Tibial nerve (tissue), 4 donors: ENCODE measurements at places on chromosomes 16 and 17.
A peak's percentile ranks its signal among the peaks of the same experiment; 100 is the strongest.

- no peak for DNase-seq
These were observed 933.4 kb downstream of the KCNJ2 start for GRCh38 chr17:71102777-71103176.

DNA sequence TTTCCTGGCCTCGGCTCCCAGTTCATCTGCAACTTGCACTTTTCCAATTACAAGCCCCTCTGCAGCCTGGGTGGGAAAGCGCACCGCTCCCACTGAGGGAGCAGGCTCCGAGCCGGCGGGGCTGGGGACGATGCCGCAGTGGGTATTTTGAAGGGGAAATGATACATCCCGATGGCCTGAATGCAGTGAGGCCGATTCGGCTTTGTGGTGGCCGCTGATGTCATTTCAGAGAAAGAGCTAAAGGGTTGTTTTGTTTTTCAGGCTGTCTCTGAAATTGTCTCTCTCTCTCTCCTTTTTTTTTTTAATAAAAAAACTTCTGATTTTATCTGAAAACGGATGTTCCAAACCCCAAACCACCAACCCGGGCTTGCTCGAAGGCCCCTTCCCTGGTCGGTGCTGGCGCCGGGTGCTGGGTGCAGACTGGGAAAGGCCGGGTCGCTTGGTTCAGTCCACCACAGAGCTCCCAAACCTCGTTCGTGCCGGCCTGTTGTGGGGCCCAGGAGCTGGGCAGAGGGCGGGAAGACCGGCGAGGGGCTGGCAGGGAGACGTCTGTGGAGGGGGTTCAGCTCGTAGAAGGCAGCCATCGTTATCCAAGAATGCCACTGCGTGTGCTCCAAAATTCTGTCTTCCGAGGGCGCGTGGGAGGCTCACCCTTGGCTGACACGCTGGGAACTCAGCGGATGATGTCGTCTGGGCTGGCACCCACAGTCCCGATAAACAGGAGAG, 102.8 kb downstream of the FOXL1 start:
- DNase-seq = no peak

GRCh38 chr17:41959030-41959335, 7.6 kb upstream of the CNP start:
- no peak for DNase-seq

DNA sequence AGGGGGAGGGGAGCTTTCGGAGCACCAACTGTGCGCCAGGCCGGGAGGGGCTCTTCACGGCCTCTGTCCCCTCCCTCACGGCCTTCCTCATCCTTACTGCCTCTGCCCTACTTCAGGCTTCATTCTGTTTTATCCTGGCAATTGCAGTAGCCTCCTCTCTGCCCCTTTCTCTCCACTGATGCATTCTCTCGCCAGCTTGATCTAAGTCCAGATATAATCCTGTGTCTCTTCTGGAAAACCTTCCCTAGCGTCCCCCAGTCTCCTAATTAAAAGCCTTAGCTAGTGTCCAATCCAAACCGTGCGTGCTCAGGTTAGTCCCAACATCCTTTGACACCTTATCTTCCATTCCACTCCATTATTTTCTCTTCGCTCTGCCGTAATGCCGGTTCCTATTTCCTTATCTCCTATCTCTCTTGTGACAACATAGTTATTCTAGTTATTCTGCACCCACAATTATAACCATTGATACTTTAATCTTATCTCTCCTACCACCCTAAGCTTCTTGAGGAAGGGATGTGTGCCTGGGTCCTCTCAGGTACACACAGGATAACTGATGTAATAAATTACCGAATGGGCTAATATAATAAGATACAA, 869 bp downstream of the ZNF48 start:
- no peak for DNase-seq

GRCh38 chr16:81604960-81605383, 160.4 kb downstream of the CMIP start:
- DNase-seq = no peak

DNA sequence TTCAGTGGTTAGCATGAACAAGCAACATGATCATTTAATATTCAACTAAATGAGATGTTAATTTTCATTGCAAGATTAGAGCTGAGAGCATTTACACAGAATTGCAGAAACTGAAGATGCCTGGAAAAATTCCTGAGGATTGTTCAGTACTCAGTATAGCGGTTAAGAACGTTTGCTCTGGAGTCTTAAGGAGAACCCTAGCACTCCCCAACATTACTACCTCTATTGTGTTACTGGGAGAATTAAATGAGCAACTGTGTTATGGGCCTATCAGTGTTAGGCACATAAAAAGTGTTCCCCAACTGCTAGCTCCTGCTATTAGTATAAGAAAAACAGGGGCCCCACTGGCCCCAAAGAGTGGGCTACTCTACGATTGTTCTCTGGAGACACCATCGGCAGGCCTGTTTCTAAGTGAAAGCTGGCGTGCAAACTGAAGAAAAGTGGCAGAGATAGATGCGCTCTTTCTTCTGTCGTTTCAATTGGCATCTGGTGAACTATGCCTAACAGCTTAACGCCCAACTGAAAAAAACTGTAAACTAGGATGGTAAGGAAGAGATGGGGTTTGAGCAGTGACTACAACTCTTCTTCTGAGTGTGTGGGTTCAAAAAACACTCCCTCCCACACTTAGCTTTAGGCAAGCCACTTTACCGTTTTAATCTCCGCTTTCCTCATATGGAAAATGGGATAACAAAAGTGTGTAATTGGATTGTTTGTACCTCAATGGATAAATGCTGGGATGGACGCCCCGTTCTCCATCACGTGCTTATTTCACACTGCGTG, 1.3 kb downstream of the CDR2 start:
- no peak for DNase-seq

DNA sequence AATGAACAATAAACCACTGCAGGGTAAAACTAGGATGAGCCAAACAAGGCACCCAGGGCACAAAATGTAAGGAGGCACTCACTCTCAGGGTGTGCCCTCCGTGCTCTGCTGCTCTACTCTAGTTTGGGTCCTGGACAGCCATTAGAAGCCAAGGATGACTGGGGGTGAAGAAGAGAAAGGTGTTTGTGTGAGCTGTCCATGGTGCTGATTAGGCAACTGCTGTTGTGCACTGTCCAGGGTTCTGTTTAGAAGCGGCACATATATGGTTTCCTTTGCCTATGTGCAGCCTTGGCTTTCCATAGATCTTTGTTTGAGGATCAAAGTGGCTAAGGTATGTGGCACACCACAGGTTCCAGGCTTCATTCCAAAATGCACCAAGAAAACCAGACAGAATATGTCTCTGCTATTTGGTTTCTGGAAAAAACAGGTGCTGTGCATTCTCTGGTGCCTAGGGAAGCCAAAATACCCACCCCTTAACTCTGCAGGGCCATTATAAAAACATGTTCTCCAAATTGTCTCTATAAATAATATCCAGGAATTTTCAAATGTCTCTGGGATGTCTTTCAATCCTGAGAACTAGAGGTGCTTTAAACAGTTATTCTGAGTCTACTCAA, 123.5 kb downstream of the CBLN1 start:
- no peak for DNase-seq

GRCh38 chr16:75257886-75258806, 6.7 kb upstream of the BCAR1 start:
- no peak for DNase-seq

DNA sequence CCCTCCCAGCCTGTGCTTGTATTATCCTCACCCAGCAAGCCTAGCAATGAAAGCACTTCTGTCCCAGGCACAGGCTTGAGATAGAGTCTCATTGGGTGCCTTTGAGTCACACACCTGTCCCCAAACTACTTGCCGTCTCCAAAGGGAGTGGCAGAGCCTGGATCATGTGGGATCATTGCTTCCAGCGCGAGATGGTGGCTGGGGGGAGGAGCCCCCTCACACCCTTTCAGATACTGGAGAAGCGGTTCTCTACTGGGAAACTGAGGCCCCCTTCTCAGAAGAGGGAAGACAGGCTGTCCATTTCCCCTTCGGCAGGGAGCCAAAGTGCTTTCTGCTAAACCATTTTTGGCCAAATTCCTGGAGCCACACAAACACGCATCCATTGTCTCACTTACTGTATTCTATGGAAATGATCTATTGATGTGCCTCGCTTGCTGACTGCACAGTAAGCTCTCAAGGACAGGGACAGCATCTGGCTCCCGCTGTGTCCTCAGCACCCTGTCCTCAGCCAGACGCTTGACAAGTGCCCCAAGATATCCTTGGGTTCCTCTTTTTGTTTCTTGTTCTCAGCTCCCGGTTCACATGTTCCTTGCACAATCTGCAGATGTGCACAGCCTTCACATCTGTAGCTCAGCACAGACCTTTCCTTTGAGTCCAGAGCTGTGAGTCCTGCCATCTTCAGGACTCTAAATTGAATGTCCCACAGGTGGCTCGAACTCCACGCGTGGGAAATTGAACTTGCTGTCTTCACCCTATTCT, 26.0 kb upstream of the DLX3 start:
- no peak for DNase-seq

- DNase-seq = no peak
These were observed 22.5 kb downstream of the SPG7 start for GRCh38 chr16:89530401-89531381.

- no peak for DNase-seq
These were observed 17.5 kb downstream of the WIPI1 start for GRCh38 chr17:68439656-68440290.

- DNase-seq = peak; percentile 80
These were observed at the start of gene STAT5A for GRCh38 chr17:42287977-42288802. Gene STAT5A (plus strand): TSS chr17:42288498. CDS start chr17:42289412, 914 bp downstream.

- DNase-seq = no peak
These were observed 1502.9 kb downstream of the CDH11 start for GRCh38 chr16:63618896-63619485.

DNA sequence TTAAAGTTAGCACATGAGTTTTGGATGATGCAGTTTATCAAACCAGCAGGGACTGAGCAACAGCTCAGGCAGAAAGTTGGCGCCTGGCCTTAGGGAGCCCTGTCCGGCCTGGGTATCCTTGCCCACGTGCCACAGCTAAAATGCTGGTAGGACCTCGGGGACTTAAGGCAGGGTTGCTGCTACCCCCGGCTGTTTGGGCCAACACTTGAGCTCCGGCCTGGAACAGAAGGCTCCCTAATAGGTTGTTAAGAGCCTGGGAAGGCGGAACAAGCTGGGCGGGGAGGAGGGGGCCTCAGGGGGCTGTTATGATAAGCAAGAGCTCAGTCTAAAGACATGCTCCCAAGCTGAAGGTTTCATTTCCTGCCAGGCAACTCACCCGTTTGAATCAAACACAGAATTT, 39.7 kb downstream of the CUEDC1 start:
- no peak for DNase-seq
